ENCODE measurements at places on chromosomes 12 and 14. TPM values are rescaled to one million over a fixed set of nuclear protein-coding genes. Genes with fewer than 3 reads are reported as not detected.

- H3K4me1 ChIP-seq: no peaks in the 10 kb centered on the region
- H3K4me3 ChIP-seq: no peak overlapping the region
- DNase-seq: no peak
Measured at GRCh38 chr12:131413006-131413405, 297.9 kb upstream of the SFSWAP start.

DNA sequence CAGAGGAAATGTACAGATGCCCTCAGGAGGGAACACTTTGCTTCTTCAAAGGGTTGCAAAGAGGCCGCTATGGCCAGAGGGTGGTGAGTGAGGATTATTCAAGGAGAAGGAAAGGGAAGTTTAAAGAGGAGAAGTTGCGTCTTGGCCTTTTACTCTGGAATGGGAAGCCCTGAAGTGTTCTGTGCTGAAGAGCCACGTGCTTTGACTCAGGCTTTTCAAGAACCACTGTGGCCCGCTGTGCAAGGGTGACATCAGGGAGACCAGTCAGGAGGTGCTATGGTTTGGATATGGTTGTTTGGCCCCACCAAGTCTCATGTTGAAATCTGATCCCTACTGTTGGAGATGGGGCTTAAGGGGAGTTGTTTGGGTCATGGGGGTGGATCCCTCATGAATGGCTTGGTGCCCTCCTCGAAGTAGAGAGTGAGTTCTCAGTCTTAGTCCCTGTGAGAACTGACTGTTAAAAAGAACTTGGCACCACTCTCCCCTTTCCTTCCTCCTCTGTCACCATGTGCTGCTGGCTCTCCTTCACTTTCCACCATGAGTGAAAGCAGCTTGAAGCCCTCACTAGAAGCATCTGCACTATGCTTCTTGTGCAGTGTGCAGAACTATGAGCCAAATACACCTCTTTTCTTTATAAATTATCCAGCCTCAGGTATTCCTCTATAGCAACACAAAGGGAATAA is 66.1 kb upstream of the DUSP6 start:
- no peak for DNase-seq
- no peak overlapping the region for H3K27ac ChIP-seq
- H3K27me3 ChIP-seq: no peaks in the 10 kb centered on the region
- H3K36me3 ChIP-seq: peaks cover 3% of the 10 kb centered on the region

DNA sequence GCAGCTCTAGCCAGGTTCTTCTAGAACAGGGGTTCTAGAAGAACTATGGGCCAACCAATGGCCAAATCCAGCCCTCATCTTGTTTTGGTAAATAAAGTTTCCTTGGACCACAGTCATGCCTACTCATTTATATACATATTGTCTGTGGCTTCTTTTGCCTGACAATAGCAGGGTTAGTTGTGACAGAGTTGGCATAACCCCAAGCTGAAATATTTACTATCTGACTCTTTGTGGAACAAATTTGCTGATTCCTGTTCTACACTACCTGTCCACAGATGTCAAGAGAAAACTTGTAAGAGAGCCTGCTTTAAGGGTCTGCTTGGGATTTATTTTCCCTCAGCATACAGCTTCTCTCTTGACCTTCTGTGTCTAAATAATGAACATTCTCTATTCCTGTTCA is 289.0 kb downstream of the KSR2 start:
- H3K4me1 ChIP-seq: no peaks in the 10 kb centered on the region
- DNase-seq: no peak
- peaks cover 5% of the 10 kb centered on the region for H3K27me3 ChIP-seq
- no peak overlapping the region for H3K27ac ChIP-seq
- no peak overlapping the region for H3K4me3 ChIP-seq

GRCh38 chr12:56816491-56816890 is 53.4 kb downstream of the HSD17B6 start:
- H3K27me3 ChIP-seq: no peaks in the 10 kb centered on the region
- H3K36me3 ChIP-seq: no peaks in the 10 kb centered on the region

- H3K4me3 ChIP-seq: no peak overlapping the region
- H3K27ac ChIP-seq: no peak overlapping the region
- H3K4me1 ChIP-seq: no peaks in the 10 kb centered on the region
- H3K27me3 ChIP-seq: no peaks in the 10 kb centered on the region
- no peak for DNase-seq
- H3K36me3 ChIP-seq: no peaks in the 10 kb centered on the region
Measured at GRCh38 chr12:99195474-99195873, 452.1 kb upstream of the GARIN6 start.

- no peaks in the 10 kb centered on the region for H3K4me1 ChIP-seq
- H3K27ac ChIP-seq: no peak overlapping the region
- no peak overlapping the region for H3K4me3 ChIP-seq
- no peaks in the 10 kb centered on the region for H3K27me3 ChIP-seq
Measured at GRCh38 chr14:105465209-105466031, 9.2 kb upstream of the CRIP2 start.

Gene KLRC3
- total RNA-seq: not detected
